CD4-positive, alpha-beta T cell (primary cell): ENCODE measurements at places on chromosomes 6 and 20.

DNA sequence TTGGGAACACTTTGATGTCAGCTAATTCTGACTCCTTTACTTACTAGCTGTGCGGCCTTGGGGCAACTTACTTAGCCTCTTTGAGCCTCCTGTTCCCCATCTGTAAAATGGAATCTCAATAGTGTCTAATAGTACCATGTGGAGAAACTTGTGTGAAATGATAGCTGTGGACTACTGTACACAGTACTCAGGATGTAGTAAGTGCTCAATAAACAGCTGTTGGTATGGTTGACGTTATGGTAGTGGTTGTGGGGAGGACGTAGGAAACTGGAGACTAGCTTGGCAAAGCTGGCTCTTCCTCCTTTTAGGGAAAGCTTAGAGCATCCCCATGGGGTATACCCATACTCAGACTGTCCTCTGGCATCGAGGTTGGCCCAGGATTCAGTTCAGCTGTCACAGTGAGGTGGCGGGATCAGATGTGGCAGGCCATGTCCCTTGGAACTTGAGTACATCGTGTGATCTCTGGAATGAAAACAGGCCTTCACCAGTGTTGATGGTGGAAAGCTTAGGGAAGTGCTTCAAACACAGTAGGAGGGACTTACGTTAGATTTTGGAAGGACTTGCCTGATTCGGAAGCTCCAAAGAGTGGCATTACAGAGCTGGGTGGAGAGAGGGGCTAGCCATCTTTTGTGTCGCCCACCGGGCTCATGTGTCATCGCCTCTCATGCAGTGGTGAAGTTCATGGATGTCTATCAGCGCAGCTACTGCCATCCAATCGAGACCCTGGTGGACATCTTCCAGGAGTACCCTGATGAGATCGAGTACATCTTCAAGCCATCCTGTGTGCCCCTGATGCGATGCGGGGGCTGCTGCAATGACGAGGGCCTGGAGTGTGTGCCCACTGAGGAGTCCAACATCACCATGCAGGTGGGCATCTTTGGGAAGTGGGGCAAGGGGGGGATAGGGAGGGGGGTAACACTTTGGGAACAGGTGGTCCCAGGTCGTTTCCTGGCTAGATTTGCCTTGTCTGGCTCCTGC is 7.1 kb downstream of the VEGFA start:
- no peak for DNase-seq

GRCh38 chr20:745683-746301 is 22.5 kb downstream of the SLC52A3 start:
- DNase-seq: no peak

GRCh38 chr6:126937426-126937825 is 181.0 kb upstream of the RSPO3 start:
- no peak for DNase-seq

DNA sequence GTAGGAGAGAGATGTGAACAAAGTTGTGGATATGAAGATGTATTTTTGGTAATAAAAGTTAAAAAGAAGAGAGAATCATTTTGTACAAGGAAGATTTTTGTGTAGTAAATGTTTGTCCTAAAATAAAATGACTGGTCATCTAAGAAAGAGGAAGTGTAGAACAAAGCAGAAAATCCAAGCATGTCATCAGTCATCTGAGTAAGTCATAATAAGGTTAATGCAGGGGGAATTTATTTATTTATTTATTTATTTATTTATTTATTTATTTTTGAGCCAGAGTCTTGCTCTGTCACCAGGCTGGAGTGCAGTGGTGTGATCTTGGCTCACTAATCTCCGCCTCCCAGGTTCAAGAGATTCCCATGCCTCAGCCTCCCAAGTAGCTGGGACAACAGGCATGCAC is 15.7 kb upstream of the CGA start:
- DNase-seq: no peak

- no peak for DNase-seq
Observed at GRCh38 chr20:36818185-36818584, 44.6 kb upstream of the DSN1 start.

- DNase-seq: no peak
Observed at GRCh38 chr20:14691994-14692393, 354.6 kb upstream of the FLRT3 start.

DNA sequence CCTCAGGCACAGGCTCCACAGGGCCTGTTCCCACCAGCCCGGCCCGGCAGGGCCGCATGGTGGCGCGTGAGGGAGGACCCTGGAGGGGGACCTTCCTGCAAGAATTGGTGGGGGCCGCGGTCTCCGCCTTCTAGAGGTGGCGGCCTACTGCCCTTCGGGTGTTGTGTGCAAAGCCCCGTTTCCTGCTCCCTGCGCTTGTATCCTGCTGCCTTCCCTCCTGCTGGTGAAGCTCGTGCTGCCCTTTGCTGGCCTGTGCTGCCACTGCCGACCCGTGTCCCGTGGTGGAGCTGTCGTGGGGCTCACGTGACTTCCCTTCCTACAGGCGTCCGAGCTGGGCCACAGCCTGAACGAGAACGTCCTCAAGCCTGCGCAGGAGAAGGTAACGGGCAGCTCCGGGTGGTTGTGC is 8.4 kb upstream of the COL20A1 start:
- no peak for DNase-seq

DNA sequence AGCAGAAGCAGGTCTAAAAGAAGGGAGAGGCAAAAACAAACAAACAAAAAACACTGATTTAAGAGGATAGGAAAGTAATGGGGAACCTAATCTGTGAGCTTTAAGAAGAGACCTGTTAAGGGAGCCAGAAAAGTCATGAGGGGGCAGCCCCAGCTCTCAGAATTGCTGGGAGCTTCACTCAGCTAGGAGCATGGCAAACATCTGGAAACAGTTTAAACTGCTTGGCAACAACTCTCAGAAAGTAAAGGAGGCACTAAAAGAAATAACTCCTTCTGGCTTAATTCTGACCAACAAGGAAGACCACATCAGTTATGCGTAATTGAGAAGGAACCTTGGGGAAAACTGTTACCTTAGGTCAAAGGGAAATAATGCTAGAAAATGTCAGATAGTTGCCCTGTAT is 121.4 kb downstream of the LAMP5 start:
- DNase-seq: no peak
